Stimulated activated CD4-positive, alpha-beta T cell treated with anti-CD3 and anti-CD28 coated beads, Interleukin-1b, Interleukin-23, amount 100 ng/mL, for 4 hours (primary cell): ENCODE measurements at places on chromosomes 6 and 20.

GRCh38 chr20:38337561-38338140 lies 8.6 kb upstream of the LBP start:
- DNase-seq: no peak

DNA sequence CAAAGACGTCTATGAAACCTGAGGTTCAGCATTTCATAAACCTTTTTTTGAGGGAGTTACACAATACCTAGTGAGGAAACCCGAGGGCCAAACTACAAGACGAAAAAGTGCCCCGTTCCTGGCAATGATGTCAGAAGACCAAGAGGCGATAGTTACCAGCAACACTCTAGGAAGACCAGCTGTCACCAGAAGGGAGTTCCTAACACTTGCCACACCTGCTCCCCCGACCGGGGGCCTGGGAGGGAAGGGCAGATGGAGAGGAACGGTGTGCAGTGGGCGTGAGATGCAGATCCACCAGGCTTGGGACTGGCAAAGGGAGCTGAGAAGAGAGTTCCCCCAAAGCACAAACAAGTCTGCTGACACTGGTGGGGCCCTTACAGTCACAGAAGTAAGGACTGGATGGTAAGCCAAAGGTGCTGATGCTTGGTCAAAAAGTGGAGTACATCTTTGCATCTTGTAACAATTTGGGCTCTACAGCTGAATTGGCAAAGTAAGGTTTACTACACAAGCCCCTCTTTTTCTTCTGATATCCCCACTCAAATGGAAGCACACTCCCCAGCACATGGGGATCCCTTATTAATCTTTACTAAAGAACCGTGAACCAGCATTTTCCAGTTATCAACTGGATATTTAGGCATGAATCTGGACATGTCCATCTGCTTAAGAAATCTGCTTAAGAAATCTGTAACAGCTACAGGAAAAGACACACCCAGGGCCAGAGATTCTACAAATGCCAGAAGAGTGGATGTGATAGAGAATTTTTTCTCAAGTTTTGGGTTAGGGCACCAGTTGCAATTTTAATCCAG lies 38.5 kb downstream of the PANK2 start:
- DNase-seq: no peak

DNA sequence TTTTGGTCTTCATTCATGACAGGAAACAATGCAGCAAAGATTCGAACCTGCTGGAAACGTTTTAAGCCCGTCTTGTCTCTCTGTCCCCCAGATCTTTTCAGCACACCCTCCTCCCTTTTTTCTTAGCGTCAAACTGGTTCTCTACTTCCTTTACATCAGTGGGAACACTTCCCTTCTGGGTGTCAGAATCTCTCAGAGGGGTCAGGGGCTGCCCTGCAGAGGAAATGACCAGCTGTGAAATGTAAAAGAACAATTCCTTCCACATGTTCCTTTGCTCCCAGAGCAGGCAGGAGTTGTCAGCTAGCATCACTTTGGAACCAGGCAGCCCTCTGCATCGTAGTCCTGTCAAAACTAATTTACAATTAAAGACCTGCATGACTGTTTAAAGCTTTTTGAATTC lies 619.0 kb downstream of the TFAP2A start:
- DNase-seq: no peak

- no peak for DNase-seq
Measured at GRCh38 chr6:28979679-28980078, 25.4 kb downstream of the ZNF311 start.

- DNase-seq: no peak
Measured at GRCh38 chr20:36607586-36608387, 2.2 kb downstream of the RAB5IF start.

DNA sequence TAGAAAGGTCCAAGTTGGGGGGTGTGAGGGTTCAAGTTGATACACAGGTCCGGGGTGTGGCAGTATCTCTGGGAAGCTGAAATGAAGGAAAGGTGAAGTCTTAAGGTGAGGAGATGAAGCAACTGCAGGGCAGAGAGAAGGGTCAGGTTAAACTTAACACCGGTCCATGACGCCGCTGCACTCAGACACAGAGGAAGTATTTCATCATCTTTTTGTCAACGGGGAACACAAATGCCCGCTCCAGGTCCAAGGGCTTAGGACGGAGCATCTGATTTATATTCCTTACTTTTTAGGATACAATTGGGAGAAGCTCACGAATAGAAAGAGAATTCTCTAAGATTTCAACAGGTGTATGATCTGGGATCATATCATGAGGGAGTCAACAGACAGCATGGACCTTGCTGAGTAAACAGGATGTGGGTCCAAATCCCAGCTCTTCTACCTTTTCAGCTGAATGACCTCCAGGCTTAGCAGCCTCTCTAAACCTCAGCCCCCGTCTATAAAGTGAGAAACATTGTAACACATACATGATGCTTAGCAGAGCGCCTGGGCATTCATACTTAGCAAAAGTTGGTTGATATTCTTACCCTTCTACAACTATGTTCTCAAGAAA lies 197.5 kb downstream of the ATXN1 start:
- no peak for DNase-seq

DNA sequence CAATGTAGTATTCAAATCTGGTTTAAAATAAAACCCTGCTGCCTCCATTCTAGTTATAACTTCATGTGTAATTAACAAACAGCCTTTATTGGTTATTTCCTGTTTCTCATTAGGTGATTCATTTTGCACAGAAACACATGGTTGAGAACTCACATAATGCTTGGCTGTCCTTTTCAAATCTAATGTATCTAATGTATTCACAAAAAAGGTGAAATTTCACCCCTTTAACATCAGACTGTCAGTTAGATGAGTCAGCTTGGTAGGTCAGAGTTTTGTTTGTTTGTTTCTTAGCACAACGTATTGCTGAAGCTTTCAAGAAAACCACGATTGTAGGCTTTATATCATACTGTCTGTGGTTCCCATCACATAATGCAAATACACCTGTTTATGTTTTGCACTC lies 78.7 kb upstream of the TMEM30A start:
- DNase-seq: no peak

DNA sequence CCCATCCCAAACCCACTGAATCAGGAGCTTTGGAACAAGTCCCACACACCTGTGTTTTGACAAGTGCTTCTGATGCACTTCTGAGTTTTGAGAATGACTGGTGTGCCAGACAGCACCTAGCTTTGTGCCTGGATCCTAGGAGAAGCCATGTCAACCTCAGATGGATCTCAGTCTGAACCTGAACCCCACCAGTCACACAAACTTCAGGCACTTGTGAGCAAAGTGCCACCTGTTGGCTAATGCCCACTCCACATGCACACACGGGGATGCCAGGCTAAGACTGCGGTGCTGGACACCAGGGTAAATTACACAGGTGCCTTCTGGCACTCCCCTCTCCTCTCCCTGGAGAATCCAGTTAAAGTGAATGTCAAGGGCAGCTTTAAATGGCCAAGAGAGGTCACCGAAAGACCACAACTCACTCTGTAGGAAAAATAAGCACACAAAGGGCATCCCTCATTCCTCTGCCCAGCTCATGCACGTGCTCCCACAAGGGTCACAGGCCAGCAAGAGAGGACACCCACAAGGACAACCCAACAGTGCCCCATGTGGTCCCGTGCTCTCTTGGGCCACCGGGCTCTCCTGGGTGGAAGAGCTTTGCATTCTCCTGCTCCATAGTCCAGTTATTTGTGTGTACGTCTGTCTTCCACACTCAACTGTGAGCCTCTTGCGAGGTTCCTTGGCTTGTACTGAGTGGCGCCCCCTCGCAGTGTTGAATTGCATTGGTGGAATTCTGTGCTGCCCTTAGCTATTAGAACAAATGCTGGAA lies 45.6 kb downstream of the TAF8 start:
- DNase-seq: no peak

GRCh38 chr6:47202644-47203205 lies 107.0 kb downstream of the TNFRSF21 start:
- no peak for DNase-seq

GRCh38 chr6:101404775-101405174 lies 11.3 kb downstream of the GRIK2 start:
- no peak for DNase-seq

DNA sequence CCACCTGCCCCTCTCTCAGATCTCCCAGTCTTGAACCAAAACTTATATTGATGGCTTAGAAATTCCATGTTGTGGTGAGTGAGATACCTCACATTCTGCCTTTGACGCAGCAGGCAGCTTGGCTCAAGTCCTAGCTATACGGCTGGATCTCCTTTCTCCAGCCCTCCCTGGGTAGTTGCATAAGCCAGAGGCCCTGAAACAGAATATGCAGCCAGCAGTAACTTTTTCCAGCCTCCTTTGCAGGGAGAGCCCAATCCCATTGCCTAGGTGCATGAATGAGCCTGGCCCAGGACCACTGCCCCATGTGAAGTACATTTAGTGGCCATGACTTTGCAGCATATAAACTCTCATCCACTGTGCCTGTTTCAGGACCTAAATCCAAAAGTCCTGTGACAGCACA lies 202.2 kb upstream of the CDYL start:
- DNase-seq: no peak

DNA sequence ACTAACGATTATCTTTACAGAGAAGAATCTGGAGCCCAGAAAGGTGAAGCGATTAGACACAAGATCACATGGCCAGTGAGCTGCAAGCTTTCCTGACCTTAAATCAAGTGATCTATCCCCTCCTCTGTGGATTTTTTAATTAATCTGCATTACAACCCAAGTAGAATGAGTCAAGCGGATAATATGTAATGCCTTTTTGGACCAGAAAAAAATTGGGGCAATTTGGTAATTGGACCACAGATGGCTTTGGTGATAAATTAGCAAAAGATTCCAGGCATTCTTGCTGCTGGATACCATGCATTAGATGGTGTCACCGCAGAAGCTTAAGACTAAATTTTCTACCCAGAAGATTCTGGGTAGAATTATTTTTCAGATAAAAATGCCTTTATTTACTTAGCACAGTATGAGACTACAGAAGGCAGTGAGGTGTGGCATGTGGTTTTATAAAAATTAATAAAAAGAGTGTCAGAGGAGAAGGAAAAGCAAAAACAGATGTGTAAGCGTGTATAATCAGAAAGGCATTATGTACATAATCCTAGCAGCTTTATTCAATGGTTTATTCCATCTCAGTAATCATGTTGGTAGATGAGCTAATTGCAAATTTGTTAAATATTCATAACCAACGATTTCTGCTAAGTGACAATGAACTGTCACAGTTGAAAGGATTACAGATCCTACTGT lies 53.9 kb upstream of the PCSK2 start:
- DNase-seq: no peak

- no peak for DNase-seq
Measured at GRCh38 chr6:168368066-168368820, 48.7 kb upstream of the DACT2 start.

- no peak for DNase-seq
Measured at GRCh38 chr6:37626915-37627314, 70.8 kb downstream of the MDGA1 start.

- no peak for DNase-seq
Measured at GRCh38 chr6:161284653-161285052, 10.8 kb upstream of the AGPAT4 start.

GRCh38 chr6:128259029-128259724 lies 261.2 kb downstream of the PTPRK start:
- no peak for DNase-seq

- DNase-seq: peak; percentile 85
Measured at GRCh38 chr6:31580807-31581433, 1.3 kb downstream of the LTB start.

DNA sequence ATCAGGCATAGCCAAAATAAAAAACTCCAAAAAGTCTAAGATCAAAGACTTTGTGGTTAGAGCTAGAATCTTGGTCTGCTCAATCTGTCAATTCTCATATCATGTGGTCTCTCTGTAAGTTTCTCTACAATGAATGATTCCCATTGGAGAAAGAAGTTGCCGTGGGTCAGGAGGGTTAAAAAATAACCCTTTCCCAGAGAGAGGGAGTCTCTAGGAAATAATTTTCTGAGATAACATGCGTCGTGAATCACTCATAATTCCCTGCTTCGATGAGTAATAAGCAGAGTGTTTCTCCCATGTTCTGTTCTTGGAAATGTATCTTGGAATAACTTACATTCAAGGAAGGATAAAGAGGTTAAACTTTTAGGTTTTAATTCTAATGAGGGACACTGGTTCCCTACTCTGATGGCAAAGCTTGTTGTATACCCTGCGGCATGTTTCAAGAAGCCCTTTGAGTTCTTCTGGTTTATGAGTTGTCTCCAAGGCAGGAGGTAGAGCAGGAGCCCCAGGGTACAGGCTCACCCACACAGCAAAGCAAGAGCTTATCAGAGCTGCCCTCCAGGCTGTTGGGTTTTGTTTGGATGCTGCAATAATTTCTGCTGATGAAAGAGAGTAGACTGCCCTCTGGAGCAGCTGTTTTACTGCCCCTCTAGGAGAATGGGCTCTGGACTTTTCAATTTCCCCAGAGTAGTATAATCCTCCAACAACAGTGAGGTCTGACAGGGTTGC lies 599.1 kb downstream of the QKI start:
- no peak for DNase-seq

- no peak for DNase-seq
Measured at GRCh38 chr6:19465256-19465655, 371.9 kb upstream of the ID4 start.

DNA sequence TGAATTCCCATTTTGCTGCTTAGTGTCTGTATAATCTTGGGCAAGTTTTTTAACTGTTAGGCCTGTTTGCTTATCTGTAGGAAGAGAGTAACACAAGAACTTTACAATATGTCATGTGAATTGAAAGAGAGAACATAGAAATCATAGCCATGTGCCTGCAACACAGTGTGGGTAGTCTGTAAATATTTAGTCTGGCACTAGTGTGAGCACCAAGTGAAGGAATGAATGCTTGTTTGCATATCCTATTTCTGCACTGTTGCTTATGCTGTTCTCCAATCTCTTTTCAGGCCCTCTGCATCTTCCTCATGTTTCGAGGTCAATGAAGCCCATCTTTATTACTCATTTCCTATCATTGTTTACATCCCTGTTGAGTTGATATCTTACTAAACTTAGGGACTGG lies 49.2 kb downstream of the CBFA2T2 start:
- DNase-seq: no peak

- no peak for DNase-seq
Measured at GRCh38 chr6:117404548-117404947, 21.2 kb downstream of the ROS1 start.

DNA sequence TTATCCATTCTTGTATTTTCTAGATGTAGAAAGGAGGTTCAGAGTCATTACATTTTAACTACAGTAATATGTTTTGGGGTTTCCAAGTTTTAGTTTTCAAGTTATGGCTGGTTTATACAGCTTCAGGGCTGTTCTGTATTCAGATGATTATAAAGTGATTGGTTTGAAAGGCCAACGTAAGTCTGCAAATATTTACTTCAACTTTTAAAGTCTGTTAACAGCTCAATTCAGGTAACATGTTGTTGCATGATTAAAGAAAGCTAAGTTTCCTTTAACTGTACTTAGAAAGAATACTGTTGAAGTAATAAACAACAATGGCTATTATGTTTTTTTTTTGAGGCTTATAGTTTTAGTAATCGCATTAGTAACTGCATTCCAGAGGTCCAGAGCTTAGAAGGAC lies 22.8 kb upstream of the GCLC start:
- DNase-seq: no peak

- DNase-seq: no peak
Measured at GRCh38 chr6:25902071-25902470, 28.0 kb upstream of the SLC17A3 start.

- DNase-seq: no peak
Measured at GRCh38 chr6:48990739-48991138, 472.3 kb downstream of the MMUT start.

- DNase-seq: no peak
Measured at GRCh38 chr6:39114388-39114703, 640 bp downstream of the SAYSD1 start.
